A549 treated with RU486 at 1 μM for 4 hours (cell line): ENCODE measurements at places on chromosomes 3 and 15. TPM values are rescaled to one million over a fixed set of nuclear protein-coding genes. Genes with fewer than 3 reads are reported as not detected.

Gene GOLGA6L9
- 2.3 to 3.1 TPM (median 3.0 TPM) in 5 replicates for total RNA-seq

Gene SLC22A14
- 0.11 TPM in 1 of 5 replicates, not detected in the others for total RNA-seq

Gene CLDN18
- not detected in 5 replicates for total RNA-seq

Gene BTLA
- total RNA-seq = 0.05 TPM in 1 of 5 replicates, not detected in the others

Gene TMEM45A
- total RNA-seq = 1.4 to 2.6 TPM (median 2.4 TPM) in 5 replicates

Gene ZBTB20
- 0.09 to 1.2 TPM (median 0.77 TPM) in 5 replicates for total RNA-seq

Gene SPINK8
- total RNA-seq = not detected in 5 replicates

Gene GOLGA8B
- 7.7 to 19.4 TPM (median 16.6 TPM) in 5 replicates for total RNA-seq

Gene GMNC
- not detected in 5 replicates for total RNA-seq

Gene TNFAIP8L3
- total RNA-seq = 5.3 to 9.7 TPM (median 6.9 TPM) in 5 replicates

Gene FANCD2OS
- not detected in 5 replicates for total RNA-seq

Gene SOX14
- not detected in 5 replicates for total RNA-seq
